ENCODE measurements at places on chromosomes 6 and 20.

GRCh38 chr6:84763003-84763885 lies 1.2 kb downstream of the TBX18 start:
- DNase-seq = no peak

DNA sequence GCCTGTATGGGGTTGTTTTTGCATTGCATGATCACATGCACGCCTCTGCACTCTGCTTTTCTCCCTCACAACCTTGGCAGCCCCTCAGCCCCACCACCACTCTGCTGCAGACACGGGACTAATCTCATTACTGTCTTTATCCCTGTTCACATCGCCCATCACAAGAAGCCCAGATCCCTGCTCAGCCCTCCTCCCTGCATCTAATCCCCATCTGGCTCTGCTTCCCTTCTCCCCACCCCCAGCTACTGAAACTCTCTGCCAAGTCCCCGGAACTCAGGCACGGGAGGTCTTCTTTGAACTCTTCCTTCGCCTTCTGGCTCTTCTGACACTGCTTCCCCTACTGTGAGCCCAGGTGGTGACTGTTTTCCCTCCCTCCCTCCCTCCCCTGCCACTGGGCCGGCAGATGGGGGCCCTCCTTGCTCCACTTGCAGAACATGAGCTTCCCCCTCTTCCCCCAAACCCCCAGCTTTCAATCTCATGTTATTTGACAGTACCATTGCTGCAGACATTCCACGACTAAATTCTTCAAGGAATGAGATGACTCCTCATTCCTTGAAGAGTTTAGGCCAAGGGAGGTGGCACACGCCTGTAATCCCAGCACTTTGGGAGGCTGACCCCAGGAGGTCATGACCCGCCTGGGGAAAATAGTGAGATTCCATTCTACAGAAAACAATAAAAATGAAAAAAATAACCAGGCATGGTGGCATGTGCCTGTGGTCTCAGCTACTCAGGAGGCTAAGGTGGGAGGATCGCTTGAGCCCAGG lies 21.9 kb upstream of the TULP1 start:
- DNase-seq = no peak

DNA sequence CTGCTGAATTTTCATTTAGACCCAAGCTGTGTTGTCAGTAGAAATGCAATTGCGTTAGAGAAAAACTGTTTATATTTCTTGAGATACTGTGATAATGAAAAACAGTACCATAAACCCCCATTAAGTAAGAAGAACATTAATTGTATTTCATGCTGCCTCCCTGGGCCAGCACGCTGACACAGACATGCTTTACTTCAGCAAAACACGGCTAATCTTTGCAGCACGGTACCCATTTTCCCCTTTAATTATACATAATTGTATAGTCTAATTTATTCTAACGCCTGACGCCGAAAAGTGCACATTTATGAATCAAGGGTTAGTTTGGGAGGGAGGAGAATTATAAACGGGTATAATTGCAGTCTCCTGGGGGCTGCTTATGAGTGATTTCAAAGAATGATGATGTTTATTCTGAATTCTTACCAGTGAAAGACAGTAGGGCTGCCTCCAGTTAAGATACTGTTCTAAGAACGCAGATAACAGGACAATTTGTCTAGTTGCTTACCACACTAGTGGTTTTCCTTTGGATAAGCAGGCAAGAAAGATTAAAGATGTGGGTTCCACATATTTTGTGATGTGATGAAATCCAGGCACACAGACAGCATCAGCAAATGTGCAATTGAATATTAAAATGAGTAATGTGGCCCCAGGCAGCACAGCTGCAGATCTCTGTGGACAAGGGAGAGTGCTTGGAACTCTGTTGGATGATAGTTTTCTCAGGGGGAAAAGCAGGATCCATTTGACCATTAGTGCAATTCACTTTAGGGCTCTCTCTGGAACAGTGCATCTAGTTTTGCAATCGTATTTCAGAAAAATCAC lies 4.7 kb upstream of the SULF2 start:
- DNase-seq = no peak

DNA sequence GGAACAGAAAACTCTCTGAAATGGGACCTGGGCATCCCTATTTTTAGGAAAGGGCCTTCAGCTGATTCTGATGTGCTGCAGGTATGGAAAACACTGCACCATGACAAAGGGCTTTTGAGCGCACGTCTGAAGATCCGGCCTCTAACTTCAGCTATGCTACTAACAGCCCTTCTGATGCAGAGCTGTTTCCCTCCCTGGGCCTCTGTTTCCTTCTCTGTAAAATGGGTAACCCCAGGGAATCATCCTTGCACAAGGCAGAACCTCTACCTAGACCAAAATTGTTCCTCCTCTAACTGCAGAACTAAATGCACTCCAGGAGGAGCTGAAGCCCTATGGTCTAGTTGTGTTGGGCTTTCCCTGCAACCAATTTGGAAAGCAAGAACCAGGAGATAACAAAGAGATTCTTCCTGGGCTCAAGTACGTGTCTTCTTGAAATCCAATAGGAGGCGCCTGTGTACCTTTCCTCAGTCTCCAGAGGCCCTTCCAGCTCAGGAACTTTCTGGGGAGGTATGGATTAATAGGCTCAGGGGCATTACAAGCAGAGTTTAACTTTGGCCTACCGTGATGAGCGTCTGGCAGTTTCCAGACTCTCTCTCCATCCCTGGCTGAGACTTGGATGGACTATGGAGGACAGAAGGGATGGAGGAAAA lies 5.9 kb downstream of the GPX5 start:
- peak; percentile 11 for DNase-seq

DNA sequence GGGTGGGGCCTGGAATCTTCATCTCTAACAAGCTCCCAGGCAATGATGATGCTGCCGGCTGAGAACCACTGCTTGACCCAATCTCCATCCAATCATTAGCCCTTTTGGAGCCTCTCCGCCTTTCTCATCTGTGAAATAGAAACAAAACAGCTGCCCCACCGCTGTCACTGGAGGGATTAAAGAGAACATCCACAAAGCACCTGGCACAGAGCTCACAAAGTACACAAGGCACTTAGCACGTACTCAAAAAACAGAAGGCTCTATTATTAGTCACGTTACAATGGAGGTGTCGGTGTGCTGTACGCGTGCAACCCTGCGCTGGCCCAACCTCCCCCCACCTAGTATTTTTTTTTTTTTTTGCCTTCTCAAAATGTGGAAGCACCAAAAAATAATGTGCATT lies 213.5 kb upstream of the ARID1B start:
- DNase-seq = no peak

- DNase-seq = no peak
Measured at GRCh38 chr6:14784596-14785492, 461.0 kb upstream of the JARID2 start.

DNA sequence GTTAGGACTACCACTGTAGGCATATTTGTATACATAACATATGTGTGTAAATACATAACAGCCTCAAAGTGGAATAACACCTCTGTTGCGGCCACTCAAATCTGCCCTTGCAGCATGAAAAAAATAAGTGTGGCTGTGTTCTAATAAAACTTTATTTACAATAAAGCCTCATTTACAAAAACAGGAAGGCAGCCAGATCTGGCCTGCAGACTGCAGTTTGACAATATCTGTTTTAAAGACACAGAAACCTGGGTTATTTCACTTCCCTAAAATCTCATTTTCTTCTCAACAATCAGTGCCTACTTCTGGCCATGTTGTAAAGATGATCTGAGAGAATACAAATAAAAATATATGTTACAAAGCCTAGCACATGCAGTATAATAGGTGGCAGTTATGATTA lies 53.9 kb upstream of the SCML4 start:
- peak; percentile 58 for DNase-seq

GRCh38 chr6:158492881-158493280 lies 67.0 kb upstream of the TMEM181 start:
- no peak for DNase-seq

DNA sequence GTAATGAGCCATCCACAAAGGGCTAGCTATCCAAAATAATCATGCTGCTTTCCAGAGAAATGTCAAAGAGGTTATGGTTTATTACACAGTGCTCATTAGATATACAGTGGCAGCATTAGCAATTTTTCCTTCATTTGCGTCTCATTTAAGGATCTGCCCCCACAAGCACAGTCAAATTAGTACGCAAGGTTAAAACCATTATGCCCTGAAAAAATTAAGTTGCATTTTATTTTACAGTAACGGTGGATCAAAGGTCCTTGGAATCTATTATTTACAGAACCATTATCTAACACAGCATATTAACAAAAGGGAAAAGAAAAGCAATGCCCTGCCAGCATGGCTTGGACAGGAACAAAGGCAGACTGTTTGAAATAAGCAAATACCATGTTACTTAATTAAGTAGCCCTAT lies 144.8 kb downstream of the PDSS2 start:
- DNase-seq = no peak

DNA sequence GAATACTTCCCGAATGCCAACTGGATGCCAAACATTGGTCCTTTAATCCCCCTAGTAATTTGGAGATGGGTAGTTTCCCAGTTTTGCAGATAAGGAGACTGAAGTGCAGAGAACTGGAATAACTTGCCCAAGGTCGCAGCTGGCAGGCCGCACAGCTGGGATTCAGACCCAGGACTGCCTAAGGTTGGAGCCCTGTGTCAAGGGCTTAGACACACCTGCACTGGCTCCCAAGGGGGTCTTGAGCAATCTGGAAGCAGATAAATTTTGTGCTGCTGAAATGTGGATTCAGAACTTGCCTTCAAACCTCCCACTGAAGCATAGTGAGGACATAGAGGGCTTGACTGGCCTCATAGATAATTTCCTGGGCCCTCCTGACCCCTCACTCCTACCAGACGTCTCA lies 30.5 kb downstream of the FOXP4 start:
- no peak for DNase-seq

- DNase-seq = no peak
Measured at GRCh38 chr6:34514593-34515472, 41.3 kb downstream of the SPDEF start.

- no peak for DNase-seq
Measured at GRCh38 chr6:44133003-44133931, 5.9 kb downstream of the TMEM63B start.

GRCh38 chr6:143549221-143549948 lies 37.9 kb upstream of the FUCA2 start:
- DNase-seq = peak; percentile 75

DNA sequence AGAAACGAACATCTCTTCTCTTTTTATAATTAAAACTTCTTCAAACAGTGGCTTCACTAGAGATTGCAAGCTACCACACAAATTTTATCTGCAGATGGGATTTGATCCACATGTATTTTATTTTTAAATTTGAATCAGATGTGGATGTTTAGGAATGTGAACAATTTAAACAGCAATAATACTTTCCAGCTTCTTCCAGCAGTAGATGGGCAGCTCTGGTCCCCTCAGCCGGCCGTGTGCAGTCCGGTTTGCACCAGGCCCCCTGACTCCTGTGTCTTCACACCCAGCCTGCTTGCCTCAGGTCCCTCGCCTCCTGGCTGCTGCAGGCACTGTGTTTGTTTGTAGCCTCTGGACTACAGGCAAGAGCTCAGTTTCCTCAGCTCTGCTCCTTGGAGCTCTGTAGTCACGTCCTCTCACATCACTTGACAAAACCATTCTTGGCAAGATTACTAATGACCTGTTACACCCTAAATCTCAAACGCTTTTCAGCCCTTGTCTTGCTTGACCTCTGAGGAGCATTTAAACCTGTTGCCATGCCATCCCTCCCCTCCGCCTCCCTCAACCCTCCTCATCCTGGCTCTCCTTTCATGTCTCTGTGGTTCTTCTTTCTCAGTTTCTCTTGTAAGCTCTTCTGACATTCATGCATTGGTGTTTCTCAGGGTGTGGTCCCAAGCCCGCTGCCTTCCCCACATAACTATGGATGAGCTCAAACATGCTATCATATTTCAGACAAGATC lies 13.2 kb upstream of the ZBTB24 start:
- DNase-seq = no peak

GRCh38 chr20:19757487-19758132 lies 448 bp upstream of the RIN2 start:
- no peak for DNase-seq

DNA sequence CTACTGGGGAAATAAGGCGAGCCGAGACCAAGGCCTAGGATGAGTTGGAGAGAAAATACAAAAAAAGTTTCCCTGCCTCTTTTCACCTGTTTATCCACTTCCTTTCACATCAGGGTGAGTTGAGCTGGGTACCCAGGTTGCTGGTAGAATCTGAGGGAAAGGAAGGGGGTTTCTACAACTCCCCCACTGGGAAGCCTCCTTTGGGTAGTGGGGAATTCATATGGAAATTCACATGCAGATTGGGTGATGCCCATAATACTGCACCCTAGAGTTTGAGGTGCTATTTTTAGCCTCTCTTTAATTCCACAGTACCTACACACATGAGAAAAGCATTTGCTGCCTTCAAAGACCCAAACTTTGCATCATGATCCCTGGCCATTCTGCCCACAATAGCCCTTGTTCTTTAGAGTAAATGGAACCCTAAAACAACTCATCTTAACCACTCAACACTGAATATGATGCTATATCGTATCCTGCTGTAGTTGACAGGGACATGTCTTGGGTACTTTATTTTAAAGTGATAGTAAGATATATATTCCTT lies 2.7 kb downstream of the OSTM1 start:
- DNase-seq = no peak

DNA sequence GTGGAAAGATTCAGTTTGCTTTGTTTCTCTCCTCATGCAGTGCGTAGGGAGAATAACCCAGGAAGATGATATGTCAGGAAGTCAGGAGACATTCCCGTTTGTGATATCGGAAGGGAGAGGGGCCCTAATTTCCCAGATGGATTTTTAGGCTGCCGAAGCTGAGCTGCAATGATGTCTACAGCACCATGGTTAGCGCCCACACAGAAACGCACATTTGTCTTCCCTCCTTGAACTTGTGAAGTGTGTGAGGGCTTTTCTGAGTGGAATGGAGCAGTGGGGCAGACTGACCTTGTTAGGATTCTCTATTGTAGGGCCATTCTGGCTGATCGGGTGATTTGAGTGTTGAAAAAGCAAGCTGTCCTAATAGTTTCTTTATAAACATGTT lies 191.3 kb upstream of the ARG1 start:
- no peak for DNase-seq

- peak; percentile 79 for DNase-seq
Measured at GRCh38 chr6:45923831-45924391, 91.7 kb downstream of the CLIC5 start.

DNA sequence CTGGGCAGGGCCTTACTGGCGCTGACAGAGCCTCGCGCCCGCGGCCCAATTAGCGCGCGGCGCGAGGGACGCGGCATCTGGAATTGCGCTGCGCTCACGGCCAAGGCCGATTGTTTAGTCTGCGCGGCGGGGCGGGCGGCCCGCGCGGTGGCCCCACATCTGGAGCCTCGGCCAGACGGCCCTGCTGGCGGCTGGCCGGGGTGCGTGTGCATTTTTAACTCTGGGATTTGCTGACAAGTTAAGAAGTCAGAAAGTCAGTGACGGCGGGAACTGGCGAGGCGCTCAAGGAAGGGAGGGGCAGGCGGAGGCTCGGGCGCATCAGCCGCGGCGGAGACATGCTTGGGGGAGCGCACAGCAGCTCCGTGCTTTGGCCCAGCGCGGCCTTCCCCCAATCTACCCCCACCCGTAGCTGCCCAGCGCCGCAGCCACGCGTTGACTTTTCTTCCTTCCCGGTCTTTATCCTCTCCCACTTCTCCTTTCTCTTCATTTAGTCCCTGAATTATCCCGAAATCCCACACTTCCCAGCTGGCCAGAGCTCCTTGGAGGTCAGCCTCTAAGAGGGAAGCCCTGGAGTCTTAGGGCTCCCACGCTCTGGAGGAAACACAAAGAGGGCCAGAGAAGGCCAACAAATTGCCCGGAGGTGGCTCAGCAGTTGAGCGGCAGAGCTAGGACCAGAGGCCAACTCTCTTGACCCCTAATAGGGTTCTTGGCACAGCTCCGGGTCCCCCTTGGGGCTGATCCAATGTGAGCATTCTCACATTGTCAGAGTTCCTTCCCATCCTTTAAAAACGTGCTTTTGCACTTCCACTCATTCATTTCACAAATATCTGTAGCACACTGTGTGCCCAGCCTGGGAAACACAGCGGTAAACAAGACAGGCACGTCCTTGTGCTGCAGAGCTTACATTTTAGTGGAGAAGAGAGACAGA lies 40.8 kb upstream of the FOXP4 start:
- DNase-seq = peak; percentile 82

All from GM12865 (cell line).